ENCODE measurements at places on chromosomes 3 and 15. TPM values are rescaled to one million over a fixed set of nuclear protein-coding genes. Genes with fewer than 3 reads are reported as not detected.

DNA sequence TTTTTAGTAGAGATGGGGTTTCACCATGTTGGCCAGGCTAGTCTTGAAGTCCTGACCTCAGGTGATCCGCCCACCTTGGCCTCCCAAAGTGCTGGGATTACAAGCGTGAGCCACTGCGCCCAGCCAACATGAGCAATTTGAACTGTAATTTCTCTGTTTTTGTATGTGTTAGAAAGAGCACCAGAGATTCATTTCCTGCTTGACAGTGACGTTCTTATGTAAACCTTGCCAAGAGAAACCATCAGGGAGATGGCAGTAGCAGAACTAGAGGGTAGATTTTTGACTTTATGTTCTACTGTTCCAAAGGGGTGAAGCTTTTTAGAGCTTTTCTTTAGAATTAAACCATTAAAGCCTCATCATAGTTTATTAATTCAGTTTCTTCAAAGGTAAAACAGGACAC is 148.1 kb upstream of the UMPS start:
- no peaks in the 10 kb centered on the region for H3K4me1 ChIP-seq
- H3K27ac ChIP-seq = no peak overlapping the region
- no peak for DNase-seq
- H3K36me3 ChIP-seq = no peaks in the 10 kb centered on the region
- no peaks in the 10 kb centered on the region for H3K27me3 ChIP-seq
- no peak overlapping the region for H3K4me3 ChIP-seq

DNA sequence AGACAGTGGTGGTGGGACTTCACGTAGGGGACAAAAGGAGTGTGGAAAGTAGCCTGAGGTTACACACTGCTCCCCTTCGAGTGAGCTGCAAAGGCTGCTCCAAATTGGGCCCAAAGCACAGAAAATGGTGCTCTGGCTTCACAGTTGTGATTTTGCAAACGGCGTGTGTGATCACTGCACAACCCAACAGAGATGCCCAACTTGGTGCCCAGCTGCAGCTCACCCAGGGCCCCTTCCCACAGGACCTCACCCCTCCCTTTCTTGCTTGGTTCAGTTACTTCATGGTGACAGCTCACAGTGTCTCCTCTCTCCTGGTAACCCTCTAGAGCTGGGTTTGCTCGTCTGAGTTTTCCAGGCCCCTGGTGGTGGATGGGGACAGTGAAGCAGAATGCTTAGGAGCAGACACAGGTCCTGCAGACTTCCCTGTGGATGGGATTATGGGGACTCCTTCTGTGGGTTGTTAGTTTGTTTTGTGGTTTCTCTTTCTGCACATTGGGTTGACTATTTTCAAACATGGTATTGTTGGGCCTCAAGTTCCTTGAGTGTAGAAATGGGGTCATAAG is 98.3 kb downstream of the TOP2B start:
- no peak overlapping the region for H3K4me3 ChIP-seq
- no peaks in the 10 kb centered on the region for H3K27me3 ChIP-seq
- no peaks in the 10 kb centered on the region for H3K36me3 ChIP-seq
- DNase-seq = no peak
- no peak overlapping the region for H3K27ac ChIP-seq
- H3K4me1 ChIP-seq = peaks cover 3% of the 10 kb centered on the region

GRCh38 chr15:66864086-66864830 is 162.2 kb downstream of the SMAD6 start:
- no peaks in the 10 kb centered on the region for H3K36me3 ChIP-seq
- no peak overlapping the region for H3K27ac ChIP-seq
- H3K27me3 ChIP-seq = no peaks in the 10 kb centered on the region
- H3K4me3 ChIP-seq = no peak overlapping the region
- no peak for DNase-seq

- no peaks in the 10 kb centered on the region for H3K27me3 ChIP-seq
- H3K27ac ChIP-seq = no peak overlapping the region
- no peaks in the 10 kb centered on the region for H3K4me1 ChIP-seq
- H3K4me3 ChIP-seq = no peak overlapping the region
Measured at GRCh38 chr3:57900786-57901185, 107.4 kb upstream of the FLNB start.

DNA sequence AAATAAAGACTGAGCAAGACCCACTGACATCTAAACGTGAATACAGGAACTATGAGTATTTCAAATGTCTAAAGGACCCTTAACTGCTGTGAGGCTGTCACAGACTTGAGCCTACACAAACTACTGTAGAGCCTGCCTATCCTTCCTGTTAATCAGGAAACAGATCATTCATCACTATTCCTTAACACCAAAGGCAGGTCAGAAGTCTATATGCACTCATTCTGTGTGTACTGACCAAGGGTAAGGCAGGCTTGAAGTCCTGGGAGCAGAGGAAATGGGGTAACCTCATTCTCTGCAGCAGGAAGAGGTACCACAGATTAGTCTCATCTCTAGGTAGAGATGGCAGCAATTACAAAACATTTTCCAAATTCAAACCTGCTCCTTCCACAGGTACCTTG is 30.7 kb downstream of the NPTN start:
- peak overlapping the region; percentile 20 for H3K4me3 ChIP-seq
- no peaks in the 10 kb centered on the region for H3K27me3 ChIP-seq
- peaks cover 37% of the 10 kb centered on the region for H3K4me1 ChIP-seq

DNA sequence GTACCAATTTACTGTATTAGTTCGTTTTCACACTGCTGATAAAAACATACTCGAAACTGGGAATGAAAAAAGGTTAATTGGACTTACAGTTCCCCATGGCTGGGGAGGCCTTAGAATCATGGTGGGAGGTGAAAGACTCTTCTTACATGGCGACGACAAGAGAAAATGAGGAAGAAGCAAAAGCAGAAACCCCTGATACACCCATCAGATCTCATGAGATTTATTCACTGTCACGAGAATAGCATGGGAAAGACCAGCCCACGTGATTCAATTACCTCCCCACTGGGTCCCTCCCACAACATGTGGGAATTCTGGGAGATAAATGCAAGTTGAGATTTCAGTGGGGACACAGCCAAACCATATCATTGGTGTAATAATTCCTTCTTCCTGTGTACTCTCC is 69.6 kb downstream of the C3orf20 start:
- no peaks in the 10 kb centered on the region for H3K36me3 ChIP-seq
- H3K27ac ChIP-seq = no peak overlapping the region
- H3K4me3 ChIP-seq = no peak overlapping the region
- H3K27me3 ChIP-seq = no peaks in the 10 kb centered on the region
- H3K4me1 ChIP-seq = no peaks in the 10 kb centered on the region

GRCh38 chr3:44309500-44309899 is 29.1 kb upstream of the TCAIM start:
- no peak overlapping the region for H3K4me3 ChIP-seq
- H3K27ac ChIP-seq = no peak overlapping the region
- DNase-seq = no peak
- H3K36me3 ChIP-seq = no peaks in the 10 kb centered on the region
- no peaks in the 10 kb centered on the region for H3K4me1 ChIP-seq

GRCh38 chr3:114223143-114223542 is 14.2 kb downstream of the ZNF80 start:
- no peaks in the 10 kb centered on the region for H3K36me3 ChIP-seq
- no peak for DNase-seq
- H3K4me3 ChIP-seq = no peak overlapping the region
- no peaks in the 10 kb centered on the region for H3K27me3 ChIP-seq
- H3K4me1 ChIP-seq = no peaks in the 10 kb centered on the region
- no peak overlapping the region for H3K27ac ChIP-seq

GRCh38 chr3:128859630-128860029 is 19.8 kb upstream of the ACAD9 start:
- no peak for DNase-seq
- no peak overlapping the region for H3K4me3 ChIP-seq
- H3K27ac ChIP-seq = no peak overlapping the region
- no peaks in the 10 kb centered on the region for H3K27me3 ChIP-seq

GRCh38 chr3:177065285-177066033 is 131.8 kb downstream of the TBL1XR1 start:
- no peaks in the 10 kb centered on the region for H3K27me3 ChIP-seq
- no peak overlapping the region for H3K27ac ChIP-seq
- peaks cover 7% of the 10 kb centered on the region for H3K4me1 ChIP-seq
- DNase-seq = no peak

DNA sequence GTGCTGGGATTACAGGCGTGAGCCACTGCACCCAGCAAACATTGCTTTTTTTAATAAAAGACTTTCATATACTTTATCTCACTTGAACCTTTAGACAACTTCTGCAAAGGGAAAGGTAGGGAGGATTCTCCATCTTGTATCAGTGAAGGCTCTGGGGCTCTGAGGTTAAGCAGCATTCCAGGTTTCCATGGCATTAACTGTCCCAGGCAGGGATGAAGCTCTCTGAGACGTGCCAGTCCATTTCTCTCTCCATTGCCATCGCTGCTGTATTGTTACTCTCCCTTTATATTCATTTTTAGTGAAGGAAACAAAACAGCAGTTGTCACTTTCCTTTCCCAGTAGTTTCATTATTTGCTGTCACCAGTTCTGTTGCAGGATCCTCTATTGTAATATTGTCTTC is 342.4 kb downstream of the LPP start:
- H3K4me3 ChIP-seq = no peak overlapping the region
- no peaks in the 10 kb centered on the region for H3K27me3 ChIP-seq
- no peak overlapping the region for H3K27ac ChIP-seq
- no peak for DNase-seq
- H3K4me1 ChIP-seq = no peaks in the 10 kb centered on the region

DNA sequence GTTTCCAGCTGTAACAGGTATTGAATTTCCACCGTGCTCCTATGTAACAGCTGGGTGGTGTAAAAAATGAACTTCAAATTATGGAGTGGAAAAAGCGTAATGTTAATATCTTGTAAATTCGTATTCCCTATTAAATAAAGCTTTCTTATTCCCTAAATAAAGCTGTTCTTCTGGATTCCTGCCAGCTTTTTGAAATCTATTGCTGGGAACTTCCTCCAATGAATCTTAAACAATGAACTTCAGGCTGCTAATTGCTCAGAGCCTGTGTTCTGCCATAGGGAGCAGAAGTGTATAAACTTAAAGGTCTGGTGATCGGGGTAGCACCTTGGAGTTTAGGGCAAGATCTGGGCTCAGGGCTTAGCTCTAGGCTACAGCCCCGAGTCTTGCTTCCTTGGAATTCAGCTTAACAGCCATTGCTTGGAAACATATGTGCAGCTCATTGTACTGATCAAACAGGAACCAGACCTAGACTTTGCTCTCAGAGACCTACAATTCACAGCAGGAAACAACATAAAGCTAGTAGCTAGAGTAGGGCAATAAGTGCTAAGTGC is 1.4 kb downstream of the ARL14 start:
- no peaks in the 10 kb centered on the region for H3K27me3 ChIP-seq
- H3K4me3 ChIP-seq = no peak overlapping the region
- H3K4me1 ChIP-seq = no peaks in the 10 kb centered on the region
- no peak overlapping the region for H3K27ac ChIP-seq
- DNase-seq = no peak

DNA sequence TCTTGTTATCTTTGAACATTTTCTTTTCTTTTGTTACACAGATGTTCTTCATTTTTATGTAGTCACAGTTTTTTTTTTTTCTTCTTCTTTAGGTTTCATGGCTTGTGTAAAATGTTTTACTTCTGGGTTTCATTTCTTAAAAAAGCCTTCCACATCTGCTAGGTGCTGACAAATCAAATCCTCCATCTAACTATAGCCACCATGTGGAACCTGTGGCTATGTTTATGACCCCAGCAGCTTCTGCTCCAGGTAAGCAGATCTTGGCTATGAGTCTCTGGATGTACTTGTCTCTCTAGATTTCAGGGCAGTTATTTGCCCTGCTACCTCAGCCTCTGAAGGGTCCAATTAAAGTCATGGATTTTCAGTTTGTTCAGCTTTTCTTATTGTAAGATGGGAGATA is 44.5 kb downstream of the OXSM start:
- H3K36me3 ChIP-seq = no peaks in the 10 kb centered on the region
- H3K4me1 ChIP-seq = no peaks in the 10 kb centered on the region
- no peak overlapping the region for H3K4me3 ChIP-seq
- H3K27me3 ChIP-seq = 0 out of 2 replicates have a peak, but pooled peaks cover 3% of the 10 kb centered on the region
- no peak overlapping the region for H3K27ac ChIP-seq

- H3K36me3 ChIP-seq = no peaks in the 10 kb centered on the region
- H3K4me1 ChIP-seq = peaks cover 25% of the 10 kb centered on the region
- no peak overlapping the region for H3K4me3 ChIP-seq
- H3K27me3 ChIP-seq = no peaks in the 10 kb centered on the region
Measured at GRCh38 chr15:80182611-80183261, 29.9 kb downstream of the FAH start.

DNA sequence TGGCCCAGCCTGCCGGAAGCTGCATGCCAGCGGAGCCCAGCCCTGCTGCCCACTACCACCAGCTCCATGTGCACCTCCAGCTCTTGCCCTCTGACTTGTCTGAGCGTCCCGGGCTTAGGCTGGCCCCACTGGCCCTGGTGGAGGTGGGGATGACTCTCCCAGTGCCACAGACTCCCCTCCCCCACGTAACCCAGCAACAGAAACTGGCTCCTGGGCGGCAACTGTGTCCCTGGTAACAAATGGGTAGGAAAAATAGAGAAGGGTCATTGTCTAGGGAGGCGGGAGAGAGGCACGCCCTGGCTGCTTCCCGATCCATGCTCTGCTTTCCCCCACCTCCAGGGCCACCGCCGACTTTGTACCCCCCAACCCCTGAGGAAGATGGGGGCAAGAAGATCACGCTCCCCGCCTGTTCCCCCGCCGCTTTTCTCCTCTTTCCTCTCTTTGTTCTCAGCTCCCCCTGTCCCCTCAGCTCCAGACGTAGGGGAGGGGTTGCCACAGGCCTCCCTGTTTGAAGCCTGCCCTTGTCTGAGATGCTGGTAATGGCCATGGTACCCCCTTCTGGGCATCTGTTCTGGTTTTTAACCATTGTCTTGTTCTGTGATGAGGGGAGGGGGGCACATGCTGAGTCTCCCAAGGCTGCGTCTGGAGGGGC is 10.8 kb upstream of the SEMA3B start:
- DNase-seq = no peak
- no peak overlapping the region for H3K4me3 ChIP-seq
- peaks cover 6% of the 10 kb centered on the region for H3K36me3 ChIP-seq

GRCh38 chr3:102510663-102511062 is 75.8 kb downstream of the ZPLD1 start:
- no peak overlapping the region for H3K4me3 ChIP-seq
- no peaks in the 10 kb centered on the region for H3K36me3 ChIP-seq
- peaks cover 24% of the 10 kb centered on the region for H3K4me1 ChIP-seq
- no peaks in the 10 kb centered on the region for H3K27me3 ChIP-seq
- DNase-seq = no peak

- no peak overlapping the region for H3K4me3 ChIP-seq
- H3K27me3 ChIP-seq = no peaks in the 10 kb centered on the region
- H3K27ac ChIP-seq = no peak overlapping the region
- DNase-seq = peak; percentile 19
- H3K4me1 ChIP-seq = no peaks in the 10 kb centered on the region
- H3K36me3 ChIP-seq = no peaks in the 10 kb centered on the region
Measured at GRCh38 chr3:6994081-6994668, 133.3 kb downstream of the GRM7 start.

The DPPA2 gene
- not detected for total RNA-seq

The POPDC2 gene
- 0.10 TPM for total RNA-seq

The LRRC31 gene
- total RNA-seq = not detected

The GOLGA8J gene
- not detected for total RNA-seq

The P3H2 gene
- total RNA-seq = 31.5 TPM

The CYP1A2 gene
- not detected for total RNA-seq

The HRH1 gene
- 0.04 TPM for total RNA-seq

The ACKR4 gene
- total RNA-seq = not detected

The SI gene
- total RNA-seq = not detected

The GP9 gene
- total RNA-seq = not detected

The THBS1 gene
- total RNA-seq = 24.3 TPM

The ARGFX gene
- total RNA-seq = 1.1 TPM

The FOXL2NB gene
- 0.23 TPM for total RNA-seq

The PLSCR5 gene
- not detected for total RNA-seq

The KLHL18 gene
- total RNA-seq = 11.8 TPM

The SHC4 gene
- total RNA-seq = 1.2 TPM

The ACTC1 gene
- 325 TPM for total RNA-seq

The CCR1 gene
- total RNA-seq = not detected
